NCI-H446 (cell line): ENCODE measurements at places on chromosomes 3 and 15.

DNA sequence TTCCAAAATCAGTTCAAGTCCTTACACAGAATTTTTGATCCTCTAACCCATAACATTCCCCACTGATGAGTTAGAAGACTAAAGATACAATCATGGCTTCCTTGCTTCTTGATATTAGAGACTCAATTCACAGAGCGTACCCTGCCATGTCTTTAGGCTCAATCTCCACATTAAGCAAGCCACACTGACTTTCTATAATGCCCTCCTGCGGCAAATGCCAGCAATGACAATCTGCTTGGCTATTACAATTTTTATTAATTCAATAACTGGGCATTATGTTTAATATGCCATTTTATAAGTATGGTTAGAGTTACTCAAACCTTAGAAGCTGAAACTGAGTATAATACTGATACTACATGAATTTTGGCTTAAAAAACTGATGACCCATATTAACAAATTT, 479.7 kb upstream of the NR2F2 start:
- no peak for DNase-seq

GRCh38 chr3:172084871-172085556, 45.6 kb downstream of the FNDC3B start:
- no peak for DNase-seq

DNA sequence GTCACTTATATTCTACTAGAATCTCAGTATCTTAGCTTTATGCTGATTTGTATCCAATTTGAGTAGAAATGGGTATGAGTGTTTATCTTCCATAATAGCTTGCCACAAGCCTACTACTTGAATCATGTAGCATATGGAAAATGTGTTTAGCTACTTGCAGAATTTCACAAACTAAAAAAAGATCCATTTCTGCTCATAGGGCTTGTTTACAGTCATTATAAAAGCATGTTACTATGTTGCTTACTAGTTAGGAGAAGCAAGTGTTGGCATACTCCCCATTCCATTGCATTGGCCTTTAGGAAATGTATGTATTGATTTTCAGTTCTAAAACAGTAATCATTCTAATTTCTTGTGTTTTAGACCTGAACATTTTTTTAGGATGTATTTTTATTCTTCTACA, 939.2 kb downstream of the NAALADL2 start:
- no peak for DNase-seq

- no peak for DNase-seq
Observed at GRCh38 chr3:194178669-194179068, 42.7 kb downstream of the HES1 start.
